Left forelimb (tissue), 1 donor: ENCODE measurements at places on chromosomes 4 and X.

- DNase-seq: no peak
Observed at GRCh38 chr4:89482251-89482650, 174.7 kb upstream of the GPRIN3 start.

DNA sequence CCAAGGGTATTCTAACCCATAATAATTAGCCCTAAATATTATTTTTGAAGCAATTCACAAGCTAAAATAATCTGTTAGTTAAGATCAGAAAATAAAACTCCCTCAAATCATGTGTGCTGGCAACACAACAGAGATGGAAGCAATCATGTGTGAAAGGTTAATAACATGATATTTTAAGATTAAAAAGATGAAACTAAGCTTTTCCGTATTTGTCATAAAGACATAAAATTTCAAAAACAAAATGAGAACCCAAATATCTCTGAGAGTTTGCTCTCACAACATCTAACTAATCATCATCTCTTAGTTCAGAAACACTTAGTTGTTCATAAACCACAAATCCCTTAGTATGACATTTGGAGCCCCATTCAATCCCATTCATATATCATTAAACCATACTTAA lies 749.1 kb downstream of the CCSER1 start:
- no peak for DNase-seq

- no peak for DNase-seq
Observed at GRCh38 chrX:13775837-13776236, 41.1 kb downstream of the GPM6B start.

DNA sequence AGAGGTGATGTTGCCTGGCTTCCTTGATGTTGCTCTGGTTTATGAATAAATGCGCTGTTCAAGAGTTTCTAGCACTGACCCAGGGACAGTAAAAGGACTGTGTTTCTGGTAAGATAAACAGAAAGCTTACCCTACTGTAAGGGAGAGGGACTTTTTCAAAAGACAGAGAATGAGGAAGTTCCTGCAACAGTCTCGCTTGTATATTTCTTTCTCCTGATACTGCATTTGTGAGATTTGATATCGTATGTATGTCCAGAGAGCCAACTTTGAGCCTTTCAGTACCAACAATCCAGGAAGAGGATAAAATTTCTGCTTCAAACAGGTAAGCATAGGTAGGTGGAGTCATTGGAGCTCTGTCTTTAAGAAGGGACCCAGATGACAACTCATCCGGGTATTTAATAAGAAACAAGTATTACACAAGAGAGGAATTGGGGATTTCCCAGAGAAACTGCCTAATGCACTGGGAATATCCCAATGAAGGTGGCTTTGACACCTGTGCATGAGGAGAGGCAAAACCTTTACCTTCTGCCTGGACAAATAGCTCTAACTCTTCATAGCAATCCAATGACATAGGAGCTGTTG lies 773 bp downstream of the DAPP1 start:
- no peak for DNase-seq

DNA sequence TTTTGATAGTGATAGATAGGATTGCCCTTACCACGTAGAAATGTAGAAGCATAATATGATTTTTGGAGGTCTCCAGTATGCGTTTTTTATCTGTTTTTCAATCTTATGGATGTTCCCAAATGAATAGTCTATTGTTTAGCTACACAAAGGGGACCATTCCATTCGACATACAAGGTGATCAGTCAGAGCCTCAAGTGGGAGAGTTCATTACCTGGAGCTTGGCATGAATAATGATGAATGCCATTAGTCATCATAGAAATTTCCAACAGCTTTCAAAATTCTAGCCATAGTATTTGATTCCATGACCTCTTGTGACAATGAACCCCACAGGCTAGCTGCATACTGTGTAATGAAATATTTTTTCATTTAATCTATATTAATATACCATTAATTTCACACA lies 123.6 kb downstream of the PDHA2 start:
- no peak for DNase-seq

DNA sequence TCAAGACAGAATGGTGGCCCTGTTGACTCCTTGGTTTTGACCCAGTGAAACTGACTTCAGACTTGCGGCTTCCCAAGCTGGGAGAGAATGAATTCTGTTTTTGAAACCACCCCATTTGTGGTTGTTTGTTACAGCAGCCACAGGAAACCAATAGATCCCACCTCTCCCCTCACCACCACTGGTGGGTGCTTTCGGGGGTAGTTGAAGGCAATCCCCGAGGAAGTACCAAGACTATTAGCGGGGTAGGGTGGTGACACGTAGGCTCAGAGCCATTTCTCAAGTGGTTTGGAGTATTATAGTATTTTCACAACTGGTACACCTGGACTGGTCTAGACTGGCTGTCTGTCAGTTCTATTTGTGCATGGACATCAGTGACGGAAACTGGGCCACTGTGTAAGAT lies 189.1 kb upstream of the RBPJ start:
- DNase-seq: no peak
